ENCODE measurements at places on chromosomes 6 and 20. TPM values are rescaled to one million over a fixed set of nuclear protein-coding genes. Genes with fewer than 3 reads are reported as not detected.

CYP21A2 gene
- total RNA-seq, result 0.44 TPM

SNRPB2 gene
- 61.9 TPM for total RNA-seq

HACE1 gene
- total RNA-seq, result 23.0 TPM

ABHD16B gene
- total RNA-seq, result not detected

BMP7 gene
- total RNA-seq, result 0.38 TPM

IPCEF1 gene
- 18.8 TPM for total RNA-seq

SYCP2L gene
- total RNA-seq, result 8.1 TPM

ZBTB22 gene
- total RNA-seq, result 16.9 TPM

NKAIN4 gene
- 3.3 TPM for total RNA-seq

- no peak for DNase-seq
Measured at GRCh38 chr6:22068561-22069305, 228.1 kb downstream of the PRL start.

DNA sequence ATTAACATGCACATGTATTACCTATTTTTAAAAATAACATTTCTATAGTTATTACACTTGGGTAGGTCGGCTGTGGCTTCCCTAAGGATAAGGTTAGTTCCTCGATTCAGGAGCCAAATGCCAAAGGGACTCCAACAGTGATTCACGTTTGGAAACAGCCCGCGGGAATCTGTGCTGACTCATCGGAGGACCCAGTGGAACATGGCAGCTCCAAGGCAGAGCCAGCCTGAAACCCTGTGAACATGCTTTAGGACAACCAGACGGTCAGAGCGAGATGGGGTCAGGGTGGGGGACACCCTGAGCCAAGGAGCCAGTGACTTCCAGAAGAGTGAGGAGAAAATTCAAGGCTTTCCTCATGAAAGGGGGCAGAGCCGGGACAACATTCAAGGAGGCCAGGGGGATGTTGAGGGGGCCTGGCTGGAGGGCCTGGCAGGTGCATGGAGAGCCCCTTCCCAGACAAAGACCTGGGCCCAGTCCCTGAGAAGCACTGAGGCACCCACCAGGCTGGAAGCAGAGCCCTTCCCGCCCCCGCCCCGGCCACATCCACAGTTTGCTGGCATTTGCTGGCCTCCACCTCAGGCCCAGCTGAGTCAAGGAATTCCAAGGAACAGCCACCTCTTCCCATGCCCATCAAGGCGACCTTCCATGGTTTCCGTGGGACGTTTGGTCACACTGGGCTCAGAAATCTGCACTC lies 133.2 kb downstream of the SNX5 start:
- DNase-seq, result no peak

DNA sequence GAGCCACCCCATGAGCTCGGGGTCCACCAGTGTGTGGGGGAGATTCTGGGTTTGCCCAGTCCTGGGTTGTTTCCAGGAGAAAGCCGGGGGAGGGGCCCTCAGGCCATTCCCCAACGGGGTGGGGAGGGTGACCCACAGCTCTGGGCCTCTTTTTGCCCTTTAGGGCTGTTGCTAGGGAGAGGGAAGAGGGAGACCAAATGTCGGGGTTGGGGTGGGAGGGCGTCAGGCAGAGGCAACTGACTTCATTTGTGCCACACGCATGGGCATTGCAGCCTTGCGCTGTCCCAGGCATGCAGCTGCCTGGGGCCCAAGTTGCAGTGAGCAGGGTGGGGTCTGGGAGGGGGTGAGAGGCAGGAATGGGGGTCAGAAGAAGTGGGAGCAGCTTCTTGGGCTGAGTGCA lies 1.9 kb upstream of the CUL9 start:
- DNase-seq, result no peak

DNA sequence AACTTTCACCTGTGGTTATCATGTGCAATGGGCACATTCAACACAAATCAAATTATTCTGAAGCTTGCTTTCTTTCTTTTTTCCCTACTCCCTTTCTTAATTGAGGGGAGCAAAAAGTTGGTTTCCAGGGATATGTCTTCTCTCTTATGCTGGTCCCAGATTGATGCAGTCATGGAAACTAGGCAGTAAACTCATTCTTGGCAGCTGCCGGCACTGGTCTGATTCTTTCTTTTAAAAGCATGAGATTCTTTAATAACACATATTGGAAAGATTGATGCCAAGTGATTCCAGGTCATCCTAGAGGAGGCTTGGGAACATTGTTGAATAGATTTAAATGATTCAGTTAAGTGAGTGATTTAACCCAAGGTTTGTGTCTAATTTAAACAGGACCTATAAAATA lies 29.0 kb downstream of the PTPRA start:
- no peak for DNase-seq

- DNase-seq, result no peak
Measured at GRCh38 chr6:166032366-166033200, 135.1 kb downstream of the TBXT start.

DNA sequence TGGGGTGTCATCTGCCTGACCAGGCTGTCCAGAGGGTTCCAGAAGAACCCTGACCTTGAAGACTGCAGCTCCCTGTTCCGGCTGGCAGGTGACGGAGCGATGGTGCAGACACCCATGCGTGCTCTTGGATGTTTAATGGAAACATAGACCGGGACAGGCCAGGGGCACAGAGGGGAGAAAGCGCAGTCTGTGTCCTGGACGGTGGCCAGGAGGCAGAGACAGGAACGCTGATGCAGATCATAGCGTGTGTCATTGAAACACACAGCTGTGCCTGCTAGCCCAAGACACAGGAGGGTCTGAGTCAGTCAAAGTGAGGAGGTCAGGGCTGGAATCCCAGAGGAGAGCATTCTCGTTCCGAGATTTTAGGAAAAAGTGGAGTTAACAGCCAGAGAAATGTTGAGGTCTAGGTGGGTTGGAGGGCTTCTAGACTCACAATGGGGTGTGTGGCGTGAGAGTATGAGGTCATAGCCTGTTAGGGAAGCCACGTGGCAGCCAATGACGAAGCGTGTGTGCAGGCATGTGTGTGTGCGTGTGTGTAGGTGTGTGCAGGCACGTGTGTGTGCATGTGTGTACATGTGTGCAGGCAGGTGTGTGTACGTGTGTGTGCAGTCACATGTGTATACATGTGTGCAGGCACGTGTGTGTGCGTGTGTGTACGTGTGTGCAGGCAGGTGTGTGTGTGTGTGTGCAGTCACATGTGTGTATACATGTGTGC lies 167.0 kb downstream of the ERMARD start:
- DNase-seq, result no peak

DNA sequence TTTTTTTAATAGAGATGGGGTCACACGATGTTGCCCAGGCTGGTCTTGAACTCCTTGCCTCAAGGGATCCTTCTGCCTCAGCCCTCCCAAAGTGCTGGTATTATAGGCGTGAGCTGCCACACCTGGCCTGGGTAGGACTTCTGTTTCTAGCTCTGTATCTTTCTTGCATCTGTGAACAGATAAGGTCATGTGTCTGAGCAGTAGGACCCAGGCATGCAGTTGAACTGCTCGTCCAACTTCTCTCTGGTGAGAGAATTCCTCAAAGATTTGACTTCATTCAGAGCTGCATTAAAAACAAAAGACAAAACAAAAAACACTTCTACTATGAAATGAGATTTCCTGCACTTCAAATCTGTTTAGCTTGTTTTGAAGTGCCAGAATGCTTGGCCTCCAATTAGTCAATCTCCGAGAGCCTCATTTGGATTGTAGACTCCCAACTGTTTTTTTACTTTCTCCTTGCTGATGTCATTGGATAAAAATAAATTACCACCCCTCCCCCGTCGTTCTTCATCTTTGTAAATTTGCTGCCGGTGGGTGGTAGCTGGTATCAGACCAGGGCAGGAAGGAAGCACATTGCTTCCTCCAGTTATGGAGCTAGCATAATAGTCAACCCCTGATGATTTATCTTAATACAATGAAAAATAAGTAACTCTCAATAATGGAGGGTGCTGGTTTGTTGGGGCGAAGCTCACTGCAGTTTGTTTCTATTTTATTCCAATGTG lies 17.6 kb downstream of the CD109 start:
- DNase-seq, result no peak

- DNase-seq, result no peak
Measured at GRCh38 chr6:33994472-33995308, 151.2 kb downstream of the GRM4 start.

GRCh38 chr20:21739161-21739560 lies 33.7 kb downstream of the PAX1 start:
- no peak for DNase-seq

DNA sequence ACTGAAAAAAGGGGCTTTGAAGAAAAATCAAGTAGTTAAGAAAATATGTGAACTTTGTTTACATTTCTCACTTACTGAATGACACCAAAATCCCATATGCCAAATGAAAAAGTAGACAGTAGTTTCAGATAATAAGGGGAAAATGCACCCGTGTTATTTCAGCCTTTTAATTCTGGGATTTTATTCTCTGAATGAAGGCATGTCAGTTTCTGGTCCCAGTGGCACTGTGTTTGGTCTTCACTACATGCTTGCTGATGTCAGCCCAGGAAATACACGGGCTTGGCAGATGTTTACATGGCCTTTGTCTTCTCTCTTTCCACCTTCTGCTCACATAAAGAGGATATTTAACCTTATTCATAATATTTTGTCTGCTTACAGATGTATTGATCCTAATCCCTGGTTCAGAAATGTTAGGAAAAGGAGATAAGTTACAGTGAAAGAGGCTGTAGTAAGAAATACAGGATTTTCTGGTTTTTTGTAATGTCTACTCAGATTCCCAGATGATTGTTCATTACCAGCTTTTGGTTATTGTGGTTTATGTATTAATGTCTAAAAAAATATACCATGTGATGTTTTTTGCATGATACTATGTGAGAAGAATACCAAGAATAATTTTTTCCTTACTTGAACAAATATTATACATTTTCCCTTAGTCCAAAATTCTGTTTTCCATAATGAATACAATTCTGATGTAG lies 27.7 kb downstream of the DSE start:
- no peak for DNase-seq

- no peak for DNase-seq
Measured at GRCh38 chr6:142816031-142816430, 128.9 kb downstream of the HIVEP2 start.

- DNase-seq, result no peak
Measured at GRCh38 chr6:162409741-162410691, 317.6 kb downstream of the PRKN start.

GRCh38 chr6:160387916-160388643 lies 39.9 kb downstream of the SLC22A3 start:
- no peak for DNase-seq

- no peak for DNase-seq
Measured at GRCh38 chr20:16662467-16662866, 67.4 kb upstream of the SNRPB2 start.

DNA sequence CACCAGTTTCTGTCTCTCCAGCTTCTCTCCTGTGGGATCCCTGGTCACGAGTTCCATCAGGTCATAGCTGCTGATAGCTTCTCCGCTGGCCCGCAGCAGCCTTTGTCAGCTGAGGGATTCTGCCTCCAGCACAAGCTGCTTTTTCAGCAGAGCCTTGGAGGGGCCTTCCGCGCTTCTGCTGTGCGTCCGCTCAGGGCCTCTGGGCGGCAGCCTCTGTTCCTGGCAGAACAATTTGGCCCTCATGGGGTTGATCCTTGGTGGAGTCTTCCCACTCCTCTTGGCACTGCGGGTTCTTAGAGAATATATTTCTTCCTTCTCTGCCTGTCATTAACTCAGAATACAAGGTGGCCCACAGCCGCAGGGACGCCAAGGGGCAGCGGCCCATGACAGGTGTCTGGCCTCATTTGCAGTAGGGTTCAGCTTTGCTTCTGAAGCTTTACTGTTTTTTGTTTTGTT lies 158.8 kb downstream of the DTNBP1 start:
- no peak for DNase-seq

DNA sequence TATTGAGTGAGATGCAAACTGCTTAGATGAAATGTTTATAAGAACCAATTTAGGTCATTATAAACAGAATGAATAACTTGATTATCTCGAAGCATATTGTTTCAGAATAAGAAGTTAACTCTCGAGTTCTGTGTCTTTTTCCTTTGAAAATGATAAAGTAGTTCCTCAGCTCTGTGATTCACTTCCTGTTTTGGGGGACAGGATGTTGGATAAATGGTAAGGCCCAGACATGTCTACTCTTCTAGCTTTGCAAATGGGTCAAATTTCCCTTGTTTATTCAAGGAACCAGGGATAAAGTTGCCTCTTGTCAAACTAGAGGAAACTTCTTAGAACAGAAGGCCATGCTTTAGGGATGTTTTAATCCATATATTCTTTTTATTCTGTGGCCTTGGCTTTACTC lies 246.9 kb downstream of the SOX4 start:
- DNase-seq, result no peak

DNA sequence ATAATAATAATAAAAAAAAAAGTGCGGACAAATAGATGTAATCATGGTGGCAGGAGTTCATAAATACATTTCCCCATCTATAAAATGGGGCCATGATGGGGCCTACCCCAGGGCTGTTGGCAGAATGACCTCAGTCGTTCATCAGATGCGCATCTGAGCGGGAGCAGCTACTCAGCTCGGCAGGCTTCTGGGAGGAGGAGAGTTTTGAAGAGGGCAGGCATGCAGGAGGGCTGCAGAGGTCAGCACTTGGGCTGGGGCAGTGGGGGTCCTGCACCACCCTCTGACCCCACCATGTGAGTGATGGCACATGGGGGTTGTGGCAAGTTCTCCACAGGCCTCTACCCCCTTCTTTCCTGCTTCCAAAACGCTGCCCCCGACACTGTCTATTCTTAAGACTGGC lies 373.5 kb downstream of the ZFAND3 start:
- DNase-seq, result no peak

DNA sequence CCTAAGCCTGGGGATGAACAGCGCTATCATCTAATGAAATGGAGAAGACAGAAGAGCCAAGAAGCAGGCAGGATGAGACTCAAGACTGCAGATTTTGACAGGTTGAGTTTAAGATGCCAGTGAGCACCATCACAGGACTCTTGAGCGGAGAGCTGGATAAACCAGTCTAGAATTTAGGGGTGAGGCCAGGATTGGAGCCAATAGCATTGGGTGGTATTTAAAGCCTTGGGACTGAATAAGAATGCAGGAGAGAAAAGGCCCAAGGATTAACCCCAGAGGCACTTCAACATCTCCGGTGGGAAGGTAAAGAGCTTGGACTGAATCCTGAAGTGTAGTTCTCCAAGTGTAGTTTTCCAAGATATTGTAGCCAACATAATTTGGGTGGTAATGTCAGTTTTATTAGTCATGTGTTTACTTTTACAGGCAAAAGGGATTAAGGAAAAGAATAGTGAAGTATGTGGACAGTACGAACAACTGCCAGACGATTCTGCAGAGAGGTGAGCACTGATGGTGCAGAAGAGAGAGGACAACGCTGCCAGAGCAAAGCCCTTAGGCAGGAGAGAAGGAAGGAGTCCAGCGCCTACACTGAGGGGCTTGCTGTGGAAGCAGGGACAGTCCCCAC lies 85.2 kb downstream of the DTNBP1 start:
- no peak for DNase-seq

DNA sequence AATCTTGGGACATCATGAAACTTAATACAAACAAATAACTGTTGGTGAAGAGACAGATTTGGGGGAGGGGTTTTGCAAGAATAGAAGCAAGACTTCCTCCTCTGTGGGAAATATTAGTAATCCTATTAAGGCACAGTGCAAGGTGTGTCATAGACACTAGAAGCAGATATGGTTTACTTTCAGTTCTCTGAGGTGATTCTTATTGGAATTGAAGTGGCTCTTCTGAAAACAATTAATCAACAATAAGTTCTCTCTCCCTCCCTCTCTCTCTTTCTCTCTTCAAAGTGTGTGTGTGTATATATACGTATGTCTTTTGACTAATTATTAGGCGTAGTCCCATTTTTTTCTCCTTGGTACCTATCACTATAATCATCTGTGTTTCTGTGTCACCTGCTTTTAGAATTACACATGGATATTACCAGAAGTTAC lies 99.8 kb downstream of the HIVEP2 start:
- no peak for DNase-seq

GRCh38 chr6:71299541-71300470 lies 11.2 kb downstream of the OGFRL1 start:
- no peak for DNase-seq

- no peak for DNase-seq
Measured at GRCh38 chr6:88749849-88750248, 213.6 kb downstream of the RNGTT start.
